ENCODE measurements at places on chromosomes 16 and 17.

DNA sequence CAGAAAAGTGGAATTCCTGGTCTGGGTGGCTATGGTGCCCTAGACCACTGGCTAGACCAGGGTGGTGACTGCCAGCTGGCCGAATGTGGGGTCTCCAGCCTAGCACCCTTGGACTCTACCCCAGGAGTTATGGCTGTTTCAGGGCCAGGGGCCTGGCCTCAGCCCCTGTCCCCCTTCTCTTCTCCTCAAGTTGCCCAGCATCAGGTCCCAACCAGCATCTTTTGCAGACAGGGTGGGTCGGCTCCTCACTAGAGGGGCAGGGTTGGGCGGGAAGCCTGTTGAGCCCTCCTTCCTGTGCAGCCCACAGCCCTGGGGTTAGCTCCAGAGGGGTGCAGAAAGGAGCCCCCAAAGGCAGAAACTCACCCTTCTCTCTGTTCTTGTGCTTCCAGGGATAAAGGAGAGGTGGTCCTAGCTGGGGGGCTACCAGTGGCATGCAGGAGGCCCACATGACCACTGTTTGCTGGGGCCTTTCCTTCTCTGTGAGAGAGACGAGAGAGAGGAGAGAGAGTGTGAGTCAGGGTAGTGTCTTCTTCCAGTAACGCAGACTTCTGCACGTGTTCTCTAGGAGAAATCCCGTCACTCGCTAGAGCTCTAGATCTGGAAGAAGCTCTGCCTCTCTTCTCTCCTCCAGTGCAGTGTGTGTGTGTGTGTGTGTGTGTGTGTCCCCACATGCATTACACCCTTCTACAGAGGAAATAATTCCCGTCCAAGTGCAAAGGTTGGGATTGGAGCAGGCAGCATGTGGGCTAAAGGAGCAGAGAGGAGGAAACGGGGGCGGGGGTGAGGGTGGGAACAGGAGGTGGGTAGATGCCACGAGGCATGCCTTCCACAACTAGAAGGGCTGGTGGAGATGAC lies 209.4 kb downstream of the SEC14L1 start:
- DNase-seq = no peak

DNA sequence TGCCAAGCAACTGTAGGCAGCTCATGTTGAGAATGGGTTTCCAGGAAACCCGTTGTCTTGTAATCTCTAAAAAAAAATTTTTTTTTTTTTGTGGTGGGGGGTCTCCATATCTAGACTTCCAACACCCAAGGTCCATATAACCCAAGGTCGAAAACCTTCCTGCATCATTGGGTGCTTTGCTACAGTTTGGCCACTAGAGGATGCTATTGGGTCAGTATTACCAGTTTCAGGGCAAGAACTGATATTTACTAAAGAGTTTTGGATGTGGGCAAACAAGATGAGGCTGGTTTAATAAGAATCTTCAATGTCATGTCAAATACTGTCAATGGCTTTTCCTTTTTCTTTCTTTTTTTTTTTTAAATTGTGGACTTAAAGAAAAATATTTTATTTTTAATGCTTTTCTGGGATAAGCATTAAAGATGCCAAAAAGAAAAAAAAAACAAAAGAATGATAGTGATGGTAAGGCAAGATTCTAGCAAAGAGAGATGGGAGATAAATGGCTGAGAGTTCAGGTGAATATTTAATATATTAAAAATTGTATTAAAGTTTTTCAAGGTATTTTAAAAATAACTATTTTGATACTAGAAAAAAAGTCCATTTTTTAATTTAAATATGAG lies 62.2 kb downstream of the DHRS7C start:
- DNase-seq = no peak

DNA sequence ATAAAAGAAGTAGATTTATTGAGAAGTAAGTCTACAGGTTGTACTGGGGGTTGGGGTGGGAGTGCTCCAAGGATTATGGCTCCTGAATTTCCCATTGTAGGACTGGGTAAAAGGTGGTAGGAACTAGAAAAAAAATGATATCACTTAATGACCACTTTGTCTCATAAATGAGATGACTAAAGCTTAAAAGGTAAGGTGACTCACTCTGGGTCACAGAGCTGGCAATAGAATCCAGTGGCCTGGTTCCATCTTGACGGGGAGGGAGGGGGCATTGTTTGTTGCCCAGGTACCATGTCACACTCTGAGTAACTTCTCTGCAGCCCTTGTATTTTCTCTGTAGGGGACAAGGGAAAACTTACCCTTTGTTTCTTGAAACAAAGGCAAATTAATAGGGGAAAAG lies 126.1 kb downstream of the PITPNC1 start:
- DNase-seq = no peak

DNA sequence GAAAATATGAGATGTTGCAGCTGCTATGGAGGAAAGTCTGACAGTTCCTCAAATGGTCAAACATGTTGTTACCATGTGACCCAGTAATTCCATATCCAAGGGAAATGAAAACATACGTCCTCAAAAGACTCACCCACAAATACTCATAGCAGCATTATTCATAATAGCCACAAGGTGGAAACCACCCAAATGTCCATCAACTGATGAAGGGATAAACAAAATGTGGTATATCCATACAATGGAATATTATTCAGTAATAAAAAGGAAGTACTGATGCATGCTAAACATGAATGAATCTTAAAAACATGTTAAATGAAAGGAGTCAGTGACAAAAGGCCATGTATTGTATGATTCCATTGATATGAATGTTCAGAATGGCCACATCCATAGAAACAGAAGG lies 140.2 kb downstream of the PITPNC1 start:
- no peak for DNase-seq

DNA sequence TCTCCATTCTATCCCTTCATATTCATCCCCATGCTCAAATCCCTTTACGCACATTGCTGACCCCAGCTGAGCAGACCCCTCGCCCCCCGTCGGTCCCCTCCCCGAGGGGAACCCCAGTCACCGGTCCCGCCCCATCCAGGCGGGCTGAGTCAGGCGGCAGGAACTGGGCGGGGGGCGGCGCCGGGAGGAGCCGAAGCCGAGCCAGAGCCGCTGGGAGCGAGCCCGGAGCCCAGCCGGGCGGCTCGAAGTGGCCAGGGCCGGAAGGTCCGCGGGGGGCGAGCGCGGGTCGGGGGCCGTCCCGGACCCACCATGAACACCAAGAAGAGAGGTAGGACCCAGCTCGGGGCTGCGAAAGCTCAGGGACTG lies 8.6 kb downstream of the RIPOR1 start:
- DNase-seq = no peak

- no peak for DNase-seq
Measured at GRCh38 chr16:26826500-26826899, 240.2 kb upstream of the C16orf82 start.

- DNase-seq = no peak
Measured at GRCh38 chr16:79994418-79994817, 393.9 kb upstream of the MAF start.

DNA sequence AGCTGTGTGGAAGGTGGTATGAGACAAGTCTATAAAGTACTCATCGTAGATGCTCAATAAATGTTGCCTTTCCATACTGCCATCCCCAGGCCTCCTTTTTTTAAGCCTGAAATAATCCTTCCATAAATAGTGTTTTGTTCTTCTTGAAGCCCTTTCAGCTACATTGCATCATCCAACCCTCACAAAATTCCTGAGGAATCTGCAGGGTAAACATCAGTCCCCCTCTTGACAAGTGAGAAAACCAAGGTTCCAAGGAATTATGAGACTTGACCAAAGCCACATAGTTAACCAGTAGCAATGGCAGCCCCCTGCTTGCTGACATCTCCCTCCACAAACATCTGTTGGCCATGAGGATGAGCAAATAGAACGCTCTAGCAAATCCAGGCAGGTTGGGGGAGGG lies 89.7 kb upstream of the CCL1 start:
- DNase-seq = no peak

GRCh38 chr17:49798182-49798581 lies 9.7 kb downstream of the KAT7 start:
- DNase-seq = no peak

DNA sequence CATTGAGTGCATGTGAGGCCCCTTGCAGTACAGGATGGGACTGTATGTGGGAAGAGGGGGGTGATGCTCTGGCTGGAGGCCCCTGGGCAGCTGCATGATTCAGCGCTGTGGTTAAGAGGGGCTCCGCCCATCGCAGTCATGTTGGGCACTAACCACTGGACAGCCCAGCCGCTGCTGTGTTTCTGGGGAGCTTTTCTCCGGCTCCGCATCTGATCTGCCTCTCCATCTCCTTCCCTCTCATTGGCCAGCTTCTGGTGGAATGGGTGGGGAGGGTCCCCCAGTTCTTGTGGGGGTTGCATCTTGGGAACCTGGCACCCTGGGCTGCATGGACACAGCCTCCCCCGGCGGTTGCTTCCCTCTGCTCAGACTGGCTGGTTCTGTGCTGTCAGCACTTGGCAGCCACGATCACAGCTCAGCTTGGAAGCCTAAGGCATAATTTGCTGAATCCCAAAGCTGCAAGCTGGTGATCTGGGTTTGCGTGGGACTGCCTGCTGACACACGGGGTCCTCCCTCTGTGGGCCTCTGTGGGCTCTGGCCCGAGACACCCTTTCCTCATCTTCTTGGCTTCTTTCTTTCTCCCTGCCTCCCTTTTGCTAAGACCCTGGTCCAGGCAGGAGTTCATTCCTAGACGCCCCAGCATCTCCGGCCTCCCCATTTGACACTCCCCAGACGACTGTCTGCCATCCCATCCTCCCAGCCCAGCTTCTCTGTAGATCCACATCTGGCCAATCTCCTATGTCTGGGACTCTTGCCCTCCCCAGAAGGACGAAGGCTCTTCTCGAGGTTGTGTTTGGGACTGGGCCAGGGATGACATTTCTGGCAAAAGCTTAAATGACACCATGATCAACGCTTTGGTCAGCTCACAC lies 168.3 kb downstream of the SEC14L1 start:
- DNase-seq = no peak

- no peak for DNase-seq
Measured at GRCh38 chr17:69883120-69883519, 191.9 kb upstream of the KCNJ16 start.

- DNase-seq = no peak
Measured at GRCh38 chr16:55130456-55130855, 193.5 kb upstream of the IRX6 start.

DNA sequence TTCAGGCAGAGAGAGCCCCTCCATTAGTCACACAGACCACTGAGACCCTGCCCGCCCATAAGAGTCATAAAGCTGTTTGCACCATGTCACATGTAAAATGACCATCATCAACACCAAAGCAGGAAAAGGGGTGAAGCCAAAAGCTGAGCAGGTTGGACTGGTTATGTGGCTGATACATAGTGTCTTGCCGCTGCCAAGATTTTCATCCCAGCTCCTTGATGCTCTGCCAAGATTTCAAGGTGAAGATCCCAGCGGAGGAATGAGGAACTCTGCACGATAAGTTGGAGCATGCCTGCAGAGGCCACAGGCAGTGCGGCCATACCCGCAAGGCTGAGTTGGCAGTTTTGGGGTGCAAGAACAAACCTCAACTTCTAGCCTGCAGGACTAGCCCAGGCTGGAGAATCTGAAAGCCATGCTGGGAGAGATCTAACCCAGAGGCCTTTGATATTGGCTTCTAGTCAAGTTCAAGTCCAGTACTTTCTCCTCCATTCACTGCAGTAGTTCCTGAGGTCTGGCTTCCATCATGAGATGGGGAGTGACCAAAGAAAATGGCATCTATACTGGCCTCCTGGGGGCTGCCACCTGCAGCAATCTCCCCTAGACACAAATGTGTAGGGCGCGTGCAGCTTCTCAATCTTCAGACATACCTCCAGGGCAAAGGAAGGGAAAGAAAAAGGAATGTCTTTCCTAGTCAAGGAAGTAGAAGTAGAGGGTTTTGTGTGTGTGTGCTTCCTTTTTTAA lies 79.7 kb upstream of the NOL11 start:
- no peak for DNase-seq

DNA sequence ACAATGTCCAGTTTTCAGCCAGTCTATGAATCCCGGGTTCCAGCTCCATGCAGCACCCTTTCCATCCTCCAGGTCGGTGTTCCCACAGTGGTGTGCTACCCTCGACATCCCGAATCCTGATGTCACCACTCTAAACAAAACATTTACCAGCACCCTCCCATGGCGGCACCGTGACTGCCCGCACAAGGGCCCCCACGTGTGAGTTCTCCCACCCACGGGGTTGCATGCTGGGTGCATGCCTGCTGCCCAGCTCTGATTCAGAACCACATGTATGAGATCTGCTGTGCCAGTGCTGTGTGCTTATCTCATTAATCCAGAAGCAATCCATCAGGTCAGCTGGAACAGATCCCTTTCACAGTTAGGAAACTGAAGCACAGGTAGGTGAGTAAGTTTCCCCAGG lies 57.4 kb downstream of the C16orf78 start:
- DNase-seq = no peak

DNA sequence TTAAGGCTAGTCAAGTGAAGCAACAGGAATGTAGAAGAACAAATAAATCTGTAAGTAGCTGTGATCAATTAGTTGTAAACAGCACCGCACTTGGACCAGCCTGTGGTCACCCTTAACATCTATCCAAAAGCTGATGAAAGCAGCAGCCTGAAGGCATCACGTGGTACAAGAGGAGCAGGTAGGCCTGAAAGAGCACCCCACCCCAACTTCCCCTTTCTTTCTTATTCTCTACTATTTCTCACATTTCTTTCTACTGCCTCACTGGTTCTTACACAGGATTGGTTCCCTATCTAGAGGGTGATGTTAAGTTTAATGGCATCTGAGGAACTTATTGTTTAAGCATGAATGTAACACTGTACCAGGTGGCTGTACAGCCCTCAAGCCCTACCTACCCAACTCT lies 42.6 kb upstream of the CLEC18B start:
- no peak for DNase-seq

DNA sequence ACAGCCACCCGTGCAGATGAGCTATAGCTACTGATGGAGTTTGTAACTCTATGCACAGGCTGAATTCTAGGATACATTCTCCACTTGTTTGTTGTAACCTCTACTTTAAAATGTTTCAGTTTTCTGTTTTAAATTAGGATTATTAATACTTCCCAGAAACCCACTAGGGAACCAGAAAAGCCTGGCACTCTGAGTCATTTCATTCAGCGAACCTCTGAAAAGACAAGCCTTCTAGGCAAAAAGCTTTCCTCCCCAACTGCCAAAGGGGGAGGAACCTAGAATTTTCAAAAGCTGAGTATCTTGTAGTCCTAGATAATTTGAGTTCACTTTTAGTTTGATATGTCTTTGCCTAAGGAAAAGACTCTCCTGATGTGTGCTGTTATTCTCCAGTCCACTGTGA lies 43.2 kb downstream of the GOSR1 start:
- DNase-seq = no peak

GRCh38 chr16:2195322-2196161 lies 863 bp downstream of the CASKIN1 start:
- no peak for DNase-seq

All from left renal pelvis (tissue), 4 donors.